ENCODE measurements at places on chromosomes 1 and 21.

DNA sequence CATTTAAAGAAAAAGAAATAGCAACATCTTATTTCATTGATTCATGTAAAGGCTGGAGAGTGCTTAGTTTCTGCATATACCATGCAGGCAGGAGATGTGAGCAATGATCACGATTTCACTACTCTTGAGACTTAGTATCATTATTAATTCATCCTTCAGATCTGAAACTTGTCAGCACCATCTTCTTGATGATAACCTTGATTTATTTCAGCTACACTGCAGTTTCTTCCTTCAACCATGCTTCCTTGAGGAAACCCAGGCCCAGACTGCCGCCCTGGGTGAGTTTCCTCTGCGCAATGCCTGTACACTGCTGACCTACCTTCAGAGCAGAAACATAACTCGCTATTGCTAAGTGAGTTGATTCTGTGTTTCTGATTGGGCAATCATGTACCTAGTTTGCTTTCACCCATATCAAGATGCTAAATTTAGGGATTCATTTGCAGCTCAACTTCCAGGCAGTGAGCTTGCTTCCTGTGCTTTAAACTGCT is 13.5 kb upstream of the BCL10 start:
- no peak for DNase-seq

- no peak for DNase-seq
These were observed 156.3 kb downstream of the CRB1 start for GRCh38 chr1:197424380-197424779.

DNA sequence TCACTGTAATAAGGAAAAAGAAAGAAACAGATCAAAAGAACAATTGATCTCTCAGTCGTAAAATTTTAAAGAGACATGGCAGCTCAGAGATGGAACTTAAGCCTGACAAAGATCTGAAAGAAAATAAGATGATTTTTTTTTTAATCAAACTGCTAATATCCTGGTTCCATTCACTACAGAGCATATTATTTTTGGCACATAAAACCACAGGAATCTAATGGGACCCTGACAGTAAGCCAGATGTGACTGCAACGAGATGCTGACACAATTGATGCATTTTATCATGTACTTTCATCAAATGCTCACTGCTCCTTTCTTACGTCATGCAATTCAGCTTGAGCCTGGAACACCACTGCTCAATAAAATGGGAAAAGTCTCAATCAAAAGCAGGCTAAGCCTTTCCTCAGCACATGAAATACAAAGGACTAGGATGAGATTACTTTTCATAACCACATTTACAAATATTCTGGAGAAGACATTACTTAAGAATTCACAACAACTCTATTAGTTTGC is 16.6 kb downstream of the GPATCH2 start:
- peak; percentile 25 for DNase-seq

- no peak for DNase-seq
These were observed 4.2 kb upstream of the SHISAL2A start for GRCh38 chr1:52628614-52629324.

- peak; percentile 55 for DNase-seq
These were observed at the start of gene PRRX1 for GRCh38 chr1:170664093-170664827. TSS of gene PRRX1 (plus strand) at chr1:170664131. CDS start at chr1:170664219, 88 bp downstream.

- no peak for DNase-seq
These were observed 30.0 kb downstream of the ZBTB17 start for GRCh38 chr1:15945832-15946448.

DNA sequence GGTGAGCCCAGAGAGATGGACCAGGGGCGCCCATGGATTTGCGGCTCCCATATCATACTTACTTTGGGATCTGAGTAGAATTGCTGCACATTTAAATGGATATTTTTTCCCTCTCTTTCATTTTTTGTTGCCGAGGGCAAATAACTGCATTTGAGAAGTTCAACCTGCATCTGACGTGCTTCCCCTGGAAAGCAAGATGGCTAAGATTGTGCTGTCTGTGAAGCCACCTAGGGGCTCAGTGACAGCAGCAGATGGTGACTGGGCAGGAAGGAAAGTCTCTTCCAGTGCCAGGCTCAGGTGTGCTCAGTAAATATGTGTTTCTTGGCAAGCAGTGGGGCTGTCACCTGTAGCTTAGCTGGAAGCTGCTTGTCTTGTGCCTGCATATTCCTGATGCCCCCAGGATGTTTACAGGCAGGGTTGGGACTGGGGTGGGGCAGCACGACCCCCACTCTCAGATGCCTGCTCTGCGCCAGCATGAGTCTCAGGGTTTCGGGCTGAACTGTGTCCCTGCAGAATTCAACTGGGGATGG is 59.8 kb upstream of the ETV3 start:
- DNase-seq: no peak

DNA sequence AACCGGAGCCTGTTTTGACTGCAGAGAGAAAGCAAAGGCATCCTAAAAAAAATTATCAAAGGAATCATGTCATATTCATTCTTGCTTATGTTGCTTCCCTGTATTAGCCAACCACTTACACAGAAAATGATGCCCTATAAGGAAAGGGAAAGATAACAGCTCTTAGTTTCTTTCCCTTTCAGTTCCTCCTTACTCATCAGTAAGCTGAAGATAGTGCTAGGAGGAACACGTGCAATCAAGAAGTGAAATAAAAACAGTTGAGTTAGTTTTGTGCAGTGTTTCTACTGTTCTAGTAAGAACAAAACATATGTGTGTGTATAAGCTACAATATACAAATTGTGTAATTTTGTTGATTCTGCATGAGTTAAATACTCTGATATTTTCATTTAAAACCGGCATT is 45.3 kb upstream of the MTF2 start:
- no peak for DNase-seq

GRCh38 chr21:45129189-45129923 is 55.0 kb downstream of the ADARB1 start:
- DNase-seq: peak; percentile 57

GRCh38 chr1:165671526-165671925 is 26.8 kb downstream of the ALDH9A1 start:
- DNase-seq: peak; percentile 52

- DNase-seq: no peak
These were observed 103.6 kb upstream of the SNX7 start for GRCh38 chr1:98557895-98558294.

- DNase-seq: no peak
These were observed 88.8 kb upstream of the IPO9 start for GRCh38 chr1:201740086-201740541.

GRCh38 chr1:232421143-232421796 is 208.7 kb downstream of the SIPA1L2 start:
- no peak for DNase-seq

Data from AG10803 (cell line).